ENCODE measurements at places on chromosomes 4 and X.

DNA sequence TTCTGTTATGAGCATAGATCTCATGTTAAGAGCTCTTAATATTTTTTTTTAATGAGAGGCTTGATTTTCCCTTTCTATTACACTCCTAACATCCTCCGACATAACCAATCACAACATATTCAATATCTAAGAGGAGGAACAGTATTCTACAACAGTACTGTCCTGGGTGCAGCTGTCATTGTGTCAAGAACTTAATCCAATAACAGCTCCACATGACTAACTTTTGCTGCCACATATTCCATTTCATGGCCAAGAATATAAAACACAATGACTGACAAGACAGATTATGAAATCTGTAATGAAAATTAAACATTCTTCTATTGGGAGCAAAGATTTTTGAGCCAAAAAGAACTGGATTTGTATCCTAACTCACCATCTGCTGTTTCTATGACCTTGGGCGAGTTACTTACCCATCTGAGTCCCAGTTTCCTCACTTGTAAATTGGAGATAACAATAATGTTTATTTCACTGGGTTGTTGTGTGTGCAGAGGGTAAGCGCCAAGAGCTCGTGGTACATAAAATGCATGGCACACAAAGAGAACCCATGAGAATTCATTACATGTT lies 405.6 kb downstream of the SPRY1 start:
- DNase-seq = no peak

- DNase-seq = no peak
These were observed 1603.0 kb upstream of the TENM3 start for GRCh38 chr4:180640193-180640592.

DNA sequence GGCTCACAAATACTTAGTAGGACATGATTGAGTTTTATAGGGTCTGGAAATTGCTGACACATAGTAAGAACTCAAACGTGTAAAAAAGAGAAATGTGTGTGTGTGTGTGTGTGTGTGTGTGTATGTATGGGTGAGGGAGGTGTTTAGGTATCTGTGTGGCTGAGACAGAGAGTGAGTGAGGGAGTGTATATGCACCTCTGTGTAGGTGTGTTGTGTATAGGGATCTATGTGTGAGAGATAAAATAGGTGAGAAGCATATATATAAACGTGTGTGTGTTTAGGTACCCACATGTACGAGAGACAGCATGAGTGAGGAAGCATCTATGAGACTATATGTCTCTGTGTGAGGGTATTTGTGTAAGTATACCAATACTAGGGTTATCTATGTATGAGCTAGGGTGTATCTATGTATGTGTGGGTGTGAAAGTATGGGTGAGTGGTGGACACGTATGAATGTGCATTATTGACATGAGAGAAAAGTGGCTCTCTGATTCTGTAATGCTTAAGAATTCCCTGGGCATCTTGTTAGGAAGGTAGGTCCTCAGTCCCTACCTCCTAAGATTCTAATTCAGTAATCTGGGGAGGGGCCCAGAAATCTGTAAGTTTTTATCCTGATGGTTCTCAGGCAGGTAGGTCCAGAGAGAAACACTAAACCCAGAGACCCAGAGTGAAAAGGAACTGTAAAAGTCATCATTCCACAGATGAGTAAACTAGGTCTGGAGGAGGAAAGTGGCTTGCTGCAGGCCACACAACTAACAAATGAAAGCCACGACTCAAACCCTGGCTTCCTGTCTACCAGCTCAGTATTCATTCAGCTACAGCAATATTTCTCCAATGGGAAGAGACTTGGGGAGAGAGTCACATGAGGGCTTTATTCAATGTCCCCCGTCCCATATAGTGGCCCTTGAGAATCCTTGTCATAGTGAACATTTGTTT lies 237.0 kb downstream of the IDS start:
- DNase-seq = no peak

GRCh38 chr4:140719686-140720085 lies 36.5 kb downstream of the TBC1D9 start:
- DNase-seq = no peak

- DNase-seq = no peak
These were observed 55.6 kb upstream of the CCSER1 start for GRCh38 chr4:90071289-90072235.

- DNase-seq = no peak
These were observed 442.6 kb upstream of the GALNT7 start for GRCh38 chr4:172726001-172726423.

DNA sequence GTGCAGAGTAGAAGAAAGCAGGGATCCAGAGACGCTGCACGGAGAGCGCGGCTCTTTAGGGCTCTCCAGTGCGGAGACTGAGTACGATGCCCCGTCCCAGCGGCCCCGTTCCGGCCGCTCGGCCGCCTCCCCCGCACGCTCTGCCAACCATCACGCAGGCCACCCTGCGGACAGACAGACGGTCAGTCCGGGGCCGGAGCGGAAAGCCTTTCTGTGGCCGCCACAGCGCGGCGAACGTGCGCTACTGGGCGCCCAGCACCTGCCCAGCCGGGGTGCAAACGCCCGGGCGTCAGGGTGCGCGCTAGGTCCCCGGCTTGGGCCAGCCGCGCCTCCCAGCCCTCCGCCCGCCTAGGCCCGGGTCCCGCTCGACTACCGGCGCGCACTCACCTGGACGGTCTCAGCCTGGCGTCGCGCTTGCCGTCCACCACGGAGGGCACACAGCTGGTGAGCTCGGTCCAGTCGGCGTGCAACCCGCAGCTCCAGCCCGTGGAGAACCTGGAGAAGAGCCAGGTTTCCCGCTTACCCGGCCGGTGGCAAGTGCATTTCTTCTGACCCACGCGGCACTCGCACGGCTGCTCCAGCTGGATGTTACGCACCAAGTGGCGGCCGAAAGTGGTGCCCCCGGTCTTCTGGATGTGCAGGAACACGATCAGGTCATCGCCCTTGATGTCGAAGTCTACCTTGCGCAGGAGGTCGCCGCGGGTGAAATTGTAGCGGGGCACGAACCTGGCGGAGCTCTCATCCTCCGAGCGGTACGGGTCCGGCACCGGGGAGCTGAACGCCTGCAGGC lies 1.8 kb downstream of the HS6ST2 start:
- no peak for DNase-seq

GRCh38 chr4:102641793-102642192 lies 119.0 kb downstream of the MANBA start:
- no peak for DNase-seq

DNA sequence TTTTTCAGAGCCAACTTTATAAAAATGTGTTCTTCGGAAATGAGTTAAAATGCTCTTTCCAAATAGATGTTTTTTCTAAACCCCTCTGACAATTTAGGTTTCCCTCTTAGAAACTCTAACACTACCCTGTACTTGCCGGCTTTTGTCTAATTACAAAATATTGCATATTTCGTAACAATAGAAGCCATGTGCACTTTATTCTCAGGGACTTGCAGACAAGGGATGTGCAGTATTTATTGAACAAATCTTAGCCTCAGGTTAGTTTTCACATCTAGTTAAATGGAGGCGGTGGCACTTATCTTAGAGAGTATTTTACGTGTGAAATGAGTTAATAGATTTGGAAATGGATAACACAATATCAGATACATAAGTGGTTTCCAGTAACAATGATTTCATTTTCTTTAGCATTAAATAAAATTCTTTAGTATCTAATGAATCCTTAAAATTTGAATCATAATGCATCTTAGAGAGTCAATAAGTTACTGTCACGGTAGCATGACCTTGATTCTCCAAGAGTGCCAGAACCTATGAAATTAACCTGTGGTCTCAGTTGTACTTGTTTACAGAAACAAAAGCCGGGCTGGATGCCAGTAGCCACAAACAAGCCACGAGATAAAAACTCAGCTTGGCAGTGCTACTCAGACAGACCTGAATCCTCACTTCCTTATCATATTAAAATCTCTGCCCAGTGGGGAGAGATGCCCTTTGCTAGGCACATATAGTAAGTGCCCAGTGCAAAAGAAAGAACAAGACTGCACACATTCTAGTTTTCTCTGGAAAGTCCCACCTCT lies 772 bp upstream of the PABPC4L start:
- DNase-seq = no peak

DNA sequence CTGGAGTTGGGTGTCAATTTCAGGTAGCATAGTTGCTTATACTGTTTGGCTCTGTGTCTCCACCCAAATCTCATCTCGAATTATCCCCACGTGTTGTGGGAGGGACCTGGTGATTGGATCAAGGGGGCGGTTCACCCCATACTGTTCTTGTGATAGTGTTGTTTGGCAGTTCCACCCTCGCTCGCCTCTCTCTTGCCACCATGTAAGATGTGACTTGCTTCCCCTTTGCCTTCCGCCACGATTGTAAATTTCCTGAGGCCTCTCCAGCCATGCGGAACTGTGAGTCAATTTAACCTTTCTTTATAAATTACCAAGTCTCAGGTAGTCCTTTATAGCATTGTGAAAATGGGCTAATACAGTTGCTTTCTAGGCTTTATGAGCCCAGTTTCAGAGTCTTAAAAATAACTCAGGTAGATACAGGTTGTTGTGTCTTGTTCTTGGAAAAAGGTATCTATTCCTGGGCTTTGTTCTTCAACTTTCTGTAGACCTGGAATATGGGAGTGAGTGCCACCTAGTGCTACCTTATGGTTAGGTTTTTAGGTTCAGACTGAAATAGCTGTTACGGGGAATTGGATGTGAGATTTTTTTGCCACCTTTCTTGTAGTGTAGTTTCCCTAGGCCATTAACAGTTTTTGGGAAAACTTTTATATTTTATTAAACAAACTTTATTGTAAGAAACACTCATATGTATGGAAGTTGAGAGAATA lies 15.6 kb downstream of the PGK1 start:
- no peak for DNase-seq

DNA sequence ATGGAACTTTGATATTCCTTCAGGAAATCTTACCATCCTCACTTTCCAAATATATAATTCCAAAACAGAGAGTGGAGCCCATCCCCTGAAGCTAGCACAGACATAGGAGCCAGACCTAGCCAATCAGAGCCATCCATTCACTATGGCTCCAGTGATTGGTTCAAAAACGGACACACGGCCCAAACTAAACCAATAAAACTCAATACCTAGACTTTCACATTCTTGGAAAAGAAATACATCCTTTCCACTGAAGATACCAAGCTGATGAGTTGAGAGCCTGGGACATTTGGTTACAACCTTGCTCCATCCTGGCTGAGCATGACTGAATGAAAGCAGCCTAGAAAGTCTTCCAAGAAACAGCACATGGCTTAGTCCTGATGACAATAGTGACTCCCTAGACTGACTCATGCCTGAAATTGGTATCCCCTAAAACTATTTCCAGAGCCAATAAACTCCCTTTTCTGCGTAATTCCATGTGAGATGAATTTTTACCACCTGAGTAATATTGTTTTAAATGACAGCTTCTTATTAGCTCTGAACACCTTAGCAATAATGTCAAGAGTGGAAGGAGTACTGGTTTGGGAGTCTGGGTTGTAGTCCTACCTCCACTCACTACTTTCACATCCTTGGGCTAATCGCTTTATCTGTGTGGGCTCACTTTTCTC lies 189.6 kb upstream of the LNX1 start:
- no peak for DNase-seq

DNA sequence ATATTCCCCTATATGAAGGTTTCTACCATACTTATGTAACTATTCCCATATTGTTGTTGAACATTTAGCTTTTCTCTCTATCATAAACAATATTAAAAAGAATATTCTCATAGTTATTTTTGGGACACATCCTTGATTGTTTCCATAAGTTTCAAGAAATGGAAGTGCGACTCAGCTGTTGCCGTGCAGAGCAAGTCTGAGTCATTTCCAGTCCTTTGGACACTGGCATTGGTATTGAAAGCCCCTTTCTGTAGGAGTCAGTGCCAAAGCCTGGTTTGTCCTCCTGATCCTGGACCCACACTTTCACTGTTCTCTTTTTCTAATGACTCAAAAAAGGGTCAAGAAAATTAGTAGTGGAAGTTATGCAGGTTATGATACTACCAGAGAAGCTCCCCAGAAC lies 108.3 kb upstream of the DIAPH2 start:
- no peak for DNase-seq

GRCh38 chr4:135244056-135244455 lies 1042.5 kb upstream of the PABPC4L start:
- DNase-seq = no peak

GRCh38 chr4:16505267-16505666 lies 279.0 kb upstream of the TAPT1 start:
- no peak for DNase-seq

DNA sequence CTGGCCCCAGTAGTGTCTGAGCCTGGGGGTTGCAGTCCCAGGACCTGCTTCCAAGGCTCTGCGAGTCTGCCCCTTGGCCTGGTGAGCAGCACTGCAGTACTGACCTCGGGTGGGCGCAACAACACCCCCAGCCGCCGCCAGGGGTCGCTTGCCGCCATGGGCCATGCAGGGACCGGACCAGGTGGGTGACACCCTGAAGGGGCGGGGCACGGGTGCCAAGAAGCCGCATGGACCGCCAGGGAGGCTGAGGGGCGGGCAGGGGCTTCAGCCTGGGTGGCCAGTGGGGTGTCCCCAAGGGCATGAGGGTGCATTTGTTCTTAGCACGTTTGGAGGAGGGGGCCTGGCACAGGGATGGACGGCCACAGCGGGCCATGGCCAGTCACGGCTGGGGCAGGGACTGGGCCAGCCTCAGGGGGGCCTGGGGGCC lies 25.0 kb downstream of the TACC3 start:
- DNase-seq = peak; percentile 92

GRCh38 chr4:25343671-25344070 lies 31.1 kb downstream of the ZCCHC4 start:
- no peak for DNase-seq

- DNase-seq = no peak
These were observed 84.6 kb downstream of the RELL1 start for GRCh38 chr4:37601531-37601930.

DNA sequence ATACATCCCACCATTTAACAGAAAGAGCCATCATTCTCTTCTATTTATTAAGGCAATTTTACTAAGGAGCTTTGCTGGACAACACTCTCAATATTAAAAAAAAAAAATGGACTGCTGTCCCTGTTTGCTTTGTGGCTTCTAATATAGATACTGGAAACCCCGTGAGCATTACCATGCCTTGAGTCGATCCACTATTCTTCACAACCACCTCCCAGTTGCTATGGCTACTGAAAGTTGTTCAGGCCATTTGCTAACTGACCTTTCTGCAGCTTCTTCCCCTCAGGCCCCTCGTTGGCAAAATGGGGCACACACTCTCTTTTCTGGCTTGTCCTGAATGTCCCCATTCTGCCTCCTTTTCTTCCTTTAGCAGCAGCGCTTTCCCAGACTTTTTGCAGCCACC lies 340.4 kb downstream of the NR3C2 start:
- no peak for DNase-seq

DNA sequence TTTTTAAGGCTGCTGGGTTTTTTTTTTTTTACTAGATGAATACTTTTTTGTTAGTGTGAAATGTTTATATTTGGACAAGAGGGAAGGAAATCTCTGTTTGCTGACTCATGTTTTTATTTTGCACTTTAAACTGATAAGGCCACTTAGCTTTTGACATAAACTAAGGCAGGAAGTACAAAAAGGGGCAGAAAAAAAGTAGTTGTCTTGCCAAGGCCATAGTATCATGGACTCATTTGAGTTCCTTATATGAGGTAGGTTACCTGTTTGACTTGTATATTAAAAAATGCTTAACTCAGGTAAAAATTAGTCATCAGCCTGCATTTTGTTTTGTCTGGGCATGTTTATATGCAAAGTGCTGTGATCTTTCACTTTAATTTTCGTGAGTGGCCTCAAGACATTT lies 26.0 kb downstream of the SMAD1 start:
- DNase-seq = no peak

GRCh38 chr4:95551653-95552052 lies 2.9 kb upstream of the UNC5C start:
- no peak for DNase-seq

- no peak for DNase-seq
These were observed 2110.0 kb downstream of the PCDH7 start for GRCh38 chr4:32830160-32830559.

Data from activated effector memory CD4-positive, alpha-beta T cell treated with anti-CD3 and anti-CD28 coated beads, Interleukin-2, amount 50 U/mL, for 16 hours (primary cell).